ENCODE measurements at places on chromosomes 5 and 9. TPM values are rescaled to one million over a fixed set of nuclear protein-coding genes. Genes with fewer than 3 reads are reported as not detected.

The SNCB gene
- total RNA-seq = not detected

DNA sequence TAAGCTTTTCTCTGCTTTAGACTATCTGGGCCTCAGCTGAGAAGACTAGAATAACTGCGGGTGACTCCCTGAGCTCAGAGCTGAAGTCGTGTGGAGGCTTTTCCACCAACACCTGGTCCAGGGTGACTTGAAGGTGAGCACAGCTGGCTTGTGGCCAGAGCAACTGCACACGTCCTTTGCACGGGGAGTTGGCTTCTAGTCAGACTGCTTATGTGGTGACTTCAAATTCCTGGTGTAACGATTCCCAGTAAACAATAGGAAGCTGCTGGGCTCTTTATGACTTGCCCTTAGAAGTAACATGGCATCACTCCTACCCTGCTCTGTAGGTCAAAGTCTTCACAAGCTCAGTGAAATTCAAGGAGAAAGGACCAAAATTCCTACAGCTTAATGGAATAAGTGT is 800.6 kb upstream of the CDH6 start:
- H3K36me3 ChIP-seq = no peaks in the 10 kb centered on the region
- H3K27me3 ChIP-seq = no peaks in the 10 kb centered on the region
- H3K4me3 ChIP-seq = no peak overlapping the region
- H3K4me1 ChIP-seq = no peaks in the 10 kb centered on the region

DNA sequence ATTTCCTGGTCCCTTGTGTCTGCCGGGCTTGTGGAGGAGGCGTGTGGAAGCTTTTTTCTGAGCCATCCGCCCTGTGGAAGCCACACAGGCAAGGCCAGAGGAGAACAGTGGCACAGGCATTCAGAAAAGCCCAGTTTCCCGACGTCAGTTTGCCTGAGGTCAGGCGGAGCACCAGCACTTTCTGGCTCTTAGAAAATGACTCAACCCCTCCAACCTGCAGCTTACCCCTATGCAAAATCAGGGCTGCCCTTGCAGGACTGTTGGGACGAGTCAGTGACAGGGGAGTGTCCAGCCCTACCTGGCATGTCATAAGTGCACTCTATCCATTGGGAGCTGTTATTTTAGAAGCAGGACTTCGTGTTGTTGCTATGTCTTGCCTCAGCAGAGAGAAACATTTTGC is 216.0 kb downstream of the NR3C1 start:
- no peak overlapping the region for H3K4me3 ChIP-seq
- no peak overlapping the region for H3K27ac ChIP-seq
- H3K36me3 ChIP-seq = no peaks in the 10 kb centered on the region
- DNase-seq = no peak
- no peaks in the 10 kb centered on the region for H3K4me1 ChIP-seq

DNA sequence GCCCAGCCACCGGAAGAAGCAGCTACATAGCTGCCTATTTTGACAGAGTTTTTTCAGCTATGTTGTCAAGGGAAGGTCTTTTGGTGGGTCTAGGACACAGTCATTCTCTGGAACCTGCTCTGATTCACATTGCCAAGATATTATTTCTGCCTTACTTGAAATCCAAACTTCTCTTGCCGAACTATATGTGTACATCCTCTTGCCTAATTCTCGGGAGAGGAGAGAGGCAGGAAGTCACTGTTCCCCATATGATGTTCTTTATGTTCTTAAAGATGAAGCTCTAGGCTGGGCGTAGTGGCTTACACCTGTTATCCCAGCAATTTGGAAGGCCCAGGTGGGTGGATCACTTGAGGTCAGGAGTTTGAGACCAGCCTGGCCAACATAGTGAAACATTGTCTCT is 8.6 kb downstream of the TMEM252 start:
- no peaks in the 10 kb centered on the region for H3K4me1 ChIP-seq
- no peak overlapping the region for H3K27ac ChIP-seq
- H3K4me3 ChIP-seq = no peak overlapping the region

Measured in GM23248 (cell line).